Thyroid gland (tissue), 4 donors: ENCODE measurements at places on chromosomes 5 and 9. TPM values are rescaled to one million over a fixed set of nuclear protein-coding genes. Genes with fewer than 3 reads are reported as not detected.

The C9 gene
- not detected for total RNA-seq

The PCDHA3 gene
- 1.5 TPM for total RNA-seq

The SAXO1 gene
- total RNA-seq: not detected

DNA sequence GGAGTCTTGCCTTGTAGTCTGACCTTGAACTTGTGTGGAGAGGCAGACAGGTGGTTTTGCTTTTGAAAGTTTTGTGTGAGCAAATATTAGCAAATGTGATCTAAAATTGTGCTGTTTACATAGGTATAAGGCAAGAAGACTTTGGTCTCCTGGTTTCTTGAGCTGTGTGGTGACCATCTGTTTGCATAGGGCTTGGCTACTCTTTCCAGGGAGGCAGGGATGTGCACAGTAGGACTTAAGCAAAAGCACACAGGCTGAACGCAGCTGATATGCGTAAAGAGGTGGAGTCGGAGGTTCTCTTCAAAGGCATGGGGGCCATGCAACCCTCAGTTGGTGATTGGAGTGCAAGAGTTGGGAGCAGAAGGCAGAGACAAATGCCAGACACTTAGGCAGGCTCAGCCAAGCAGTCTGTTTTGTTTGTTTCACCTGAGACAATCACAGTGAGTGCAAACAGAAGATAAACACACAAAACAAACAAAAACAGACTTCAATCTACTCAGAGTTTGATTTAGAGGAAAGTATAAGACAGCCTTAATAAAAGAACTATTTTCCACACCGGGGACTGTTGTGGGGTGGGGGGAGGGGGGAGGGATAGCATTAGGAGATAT, 744.2 kb downstream of the MTRR start:
- no peaks in the 10 kb centered on the region for H3K36me3 ChIP-seq
- no peak overlapping the region for H3K4me3 ChIP-seq
- H3K27ac ChIP-seq: no peak overlapping the region

- H3K4me1 ChIP-seq: peaks cover 23% of the 10 kb centered on the region
- DNase-seq: no peak
- no peak overlapping the region for H3K27ac ChIP-seq
These were observed 95.3 kb downstream of the GALNT10 start for GRCh38 chr5:154285661-154286408.

DNA sequence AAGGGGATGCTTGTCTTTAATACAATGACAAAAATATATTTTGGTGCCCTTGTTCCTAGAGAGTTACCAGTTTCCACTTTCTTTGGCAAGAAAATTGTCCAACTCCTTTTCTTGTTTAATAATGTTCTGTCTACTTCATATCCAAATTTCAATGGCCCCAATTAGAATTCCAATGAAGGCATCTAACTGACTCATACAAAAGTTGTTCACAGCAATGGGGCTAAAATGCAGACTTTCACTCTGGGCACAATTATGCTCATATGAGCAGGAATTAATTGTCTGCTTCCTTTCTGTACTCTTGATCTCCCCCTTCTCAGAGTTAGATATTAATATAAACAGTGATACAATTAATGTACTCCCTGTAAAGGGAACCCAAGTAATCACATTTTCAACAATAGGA, 42.1 kb upstream of the ZNF622 start:
- H3K36me3 ChIP-seq: no peaks in the 10 kb centered on the region
- peaks cover 11% of the 10 kb centered on the region for H3K4me1 ChIP-seq
- no peak overlapping the region for H3K4me3 ChIP-seq
- no peak for DNase-seq

DNA sequence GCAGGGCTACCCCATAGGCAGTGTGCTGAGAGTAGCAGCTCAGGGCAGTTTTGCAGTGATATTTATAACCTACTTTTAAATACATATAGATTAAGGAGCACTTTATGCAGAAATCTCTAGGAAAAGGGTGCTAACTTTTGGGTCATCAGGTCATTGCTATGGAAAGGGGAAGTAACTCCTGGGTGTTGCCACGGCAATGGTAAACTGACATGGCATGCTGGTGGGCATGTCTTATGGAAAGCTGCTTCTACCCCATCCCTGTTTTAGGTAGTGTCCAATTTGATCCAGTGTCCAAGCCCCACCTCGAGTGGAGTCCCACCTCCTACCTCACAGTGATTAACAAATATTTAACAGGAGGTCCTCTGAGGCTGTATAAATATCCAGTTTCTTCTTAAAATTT, 56.8 kb upstream of the XPA start:
- peak overlapping the region; percentile 62 for H3K27ac ChIP-seq
- no peak for DNase-seq
- H3K4me3 ChIP-seq: no peak overlapping the region
- peaks cover 91% of the 10 kb centered on the region for H3K4me1 ChIP-seq
- H3K27me3 ChIP-seq: no peaks in the 10 kb centered on the region

DNA sequence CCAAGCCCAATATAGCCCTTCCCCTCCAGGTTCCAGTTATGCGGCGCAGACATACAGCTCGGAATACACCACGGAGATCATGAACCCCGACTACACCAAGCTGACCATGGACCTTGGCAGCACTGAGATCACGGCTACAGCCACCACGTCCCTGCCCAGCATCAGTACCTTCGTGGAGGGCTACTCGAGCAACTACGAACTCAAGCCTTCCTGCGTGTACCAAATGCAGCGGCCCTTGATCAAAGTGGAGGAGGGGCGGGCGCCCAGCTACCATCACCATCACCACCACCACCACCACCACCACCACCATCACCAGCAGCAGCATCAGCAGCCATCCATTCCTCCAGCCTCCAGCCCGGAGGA, 6.3 kb downstream of the NR4A3 start:
- H3K36me3 ChIP-seq: no peaks in the 10 kb centered on the region
- DNase-seq: no peak
- H3K27ac ChIP-seq: no peak overlapping the region
- H3K27me3 ChIP-seq: no peaks in the 10 kb centered on the region
- peaks cover 12% of the 10 kb centered on the region for H3K4me1 ChIP-seq

DNA sequence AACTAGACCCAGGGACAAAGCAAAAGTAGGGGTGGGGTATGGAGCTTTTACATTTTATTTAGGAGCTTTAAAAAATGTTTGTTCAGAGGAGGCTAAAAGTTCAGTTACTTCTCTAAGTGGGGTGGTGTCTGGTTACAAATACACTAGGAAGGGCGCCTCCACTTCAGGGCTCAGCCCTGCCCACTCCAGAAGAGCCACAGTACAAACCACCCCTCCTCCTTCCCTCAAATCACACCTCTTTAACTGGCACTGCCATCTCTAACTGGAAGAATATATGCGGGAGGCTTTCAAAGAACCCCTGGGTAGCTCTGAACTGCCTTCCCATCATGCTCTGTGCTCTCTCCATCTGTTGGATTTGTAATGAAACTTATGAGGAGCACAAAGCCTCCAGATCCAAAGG, 98.8 kb upstream of the NFIB start:
- peak; percentile 56 for DNase-seq
- no peak overlapping the region for H3K4me3 ChIP-seq
- no peaks in the 10 kb centered on the region for H3K27me3 ChIP-seq
- H3K36me3 ChIP-seq: no peaks in the 10 kb centered on the region
- H3K4me1 ChIP-seq: peaks cover 12% of the 10 kb centered on the region
- H3K27ac ChIP-seq: no peak overlapping the region

DNA sequence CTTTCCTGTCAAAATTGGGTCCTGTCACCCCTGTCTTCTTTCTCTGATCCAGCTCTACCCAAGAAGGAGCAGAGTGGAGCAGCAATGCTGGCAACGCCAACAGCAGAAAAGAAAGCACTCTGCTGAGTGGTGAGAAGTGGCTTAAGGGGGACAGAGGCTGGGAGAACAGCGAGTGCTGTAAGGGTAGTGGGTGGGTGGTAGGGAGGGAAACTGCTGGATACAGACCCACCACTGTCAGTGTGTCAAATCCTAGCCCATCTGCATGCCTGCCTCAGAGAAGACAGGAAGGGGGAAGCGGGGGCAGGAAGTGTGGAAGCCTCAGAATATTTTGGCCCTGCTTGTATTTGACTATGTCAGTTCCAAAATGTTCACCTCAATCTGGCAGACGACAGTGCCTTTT, 170.4 kb upstream of the MAST4 start:
- no peaks in the 10 kb centered on the region for H3K4me1 ChIP-seq
- H3K27ac ChIP-seq: no peak overlapping the region
- no peaks in the 10 kb centered on the region for H3K27me3 ChIP-seq
- no peak for DNase-seq

DNA sequence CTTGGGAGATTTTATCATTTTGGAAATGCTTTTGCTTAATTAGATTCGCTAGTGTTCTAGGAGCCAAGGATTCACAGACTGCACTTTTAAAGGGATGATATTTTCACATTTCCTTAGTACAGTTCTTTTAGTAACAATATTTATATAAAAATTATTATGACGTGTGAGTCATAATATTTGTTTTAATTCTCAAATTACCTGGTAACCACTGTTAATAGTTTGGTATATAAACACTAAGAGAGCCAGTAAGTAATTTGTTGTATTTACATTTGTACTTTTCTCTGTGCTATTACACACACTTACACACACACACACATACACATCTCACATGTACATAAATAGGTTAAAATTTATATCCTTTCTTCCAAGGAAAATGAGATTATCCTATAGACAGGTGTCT, 58.8 kb upstream of the RAD23B start:
- H3K27me3 ChIP-seq: no peaks in the 10 kb centered on the region
- DNase-seq: no peak
- H3K4me3 ChIP-seq: no peak overlapping the region
- no peaks in the 10 kb centered on the region for H3K36me3 ChIP-seq

- no peak overlapping the region for H3K4me3 ChIP-seq
- no peak overlapping the region for H3K27ac ChIP-seq
- no peak for DNase-seq
- no peaks in the 10 kb centered on the region for H3K4me1 ChIP-seq
These were observed 214.4 kb downstream of the MCTP1 start for GRCh38 chr5:95070453-95070852.

- H3K4me1 ChIP-seq: no peaks in the 10 kb centered on the region
- H3K27me3 ChIP-seq: no peaks in the 10 kb centered on the region
- no peak for DNase-seq
These were observed 283.9 kb upstream of the TUT7 start for GRCh38 chr9:86638109-86638508.

GRCh38 chr9:92610470-92611420, 59.2 kb downstream of the IPPK start:
- no peaks in the 10 kb centered on the region for H3K27me3 ChIP-seq
- no peak overlapping the region for H3K4me3 ChIP-seq
- no peak for DNase-seq

DNA sequence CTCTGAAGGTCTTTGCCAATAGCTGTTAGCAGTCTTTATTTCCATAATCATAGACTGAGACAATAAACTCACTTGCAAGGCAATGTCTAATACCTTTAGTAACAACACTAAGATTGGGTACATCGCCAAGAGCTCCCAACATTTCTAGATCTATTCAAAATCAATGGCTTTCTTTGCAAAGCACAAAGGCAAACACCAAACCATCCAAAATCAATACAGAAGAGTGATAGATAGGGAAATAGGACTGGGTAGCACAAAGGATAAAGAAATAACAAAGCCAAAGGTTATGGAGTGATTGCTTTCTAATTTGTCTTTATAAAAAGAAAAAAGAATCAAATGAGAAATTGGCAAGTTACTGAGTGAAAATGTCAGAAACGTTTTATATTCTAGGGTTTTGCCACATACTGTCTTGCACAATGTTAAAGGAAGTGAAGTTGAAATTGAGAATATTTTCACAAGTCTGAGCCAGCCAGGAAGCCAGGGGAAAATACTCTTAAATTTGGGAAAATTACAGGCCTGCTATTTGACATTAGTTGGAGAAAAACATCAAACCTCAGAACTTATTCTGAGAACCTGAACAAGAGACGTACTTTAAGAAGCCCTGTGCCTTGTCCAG, 53.3 kb upstream of the LHFPL2 start:
- H3K36me3 ChIP-seq: no peaks in the 10 kb centered on the region
- no peak overlapping the region for H3K27ac ChIP-seq
- no peak for DNase-seq
- H3K4me1 ChIP-seq: no peaks in the 10 kb centered on the region
- H3K27me3 ChIP-seq: no peaks in the 10 kb centered on the region

DNA sequence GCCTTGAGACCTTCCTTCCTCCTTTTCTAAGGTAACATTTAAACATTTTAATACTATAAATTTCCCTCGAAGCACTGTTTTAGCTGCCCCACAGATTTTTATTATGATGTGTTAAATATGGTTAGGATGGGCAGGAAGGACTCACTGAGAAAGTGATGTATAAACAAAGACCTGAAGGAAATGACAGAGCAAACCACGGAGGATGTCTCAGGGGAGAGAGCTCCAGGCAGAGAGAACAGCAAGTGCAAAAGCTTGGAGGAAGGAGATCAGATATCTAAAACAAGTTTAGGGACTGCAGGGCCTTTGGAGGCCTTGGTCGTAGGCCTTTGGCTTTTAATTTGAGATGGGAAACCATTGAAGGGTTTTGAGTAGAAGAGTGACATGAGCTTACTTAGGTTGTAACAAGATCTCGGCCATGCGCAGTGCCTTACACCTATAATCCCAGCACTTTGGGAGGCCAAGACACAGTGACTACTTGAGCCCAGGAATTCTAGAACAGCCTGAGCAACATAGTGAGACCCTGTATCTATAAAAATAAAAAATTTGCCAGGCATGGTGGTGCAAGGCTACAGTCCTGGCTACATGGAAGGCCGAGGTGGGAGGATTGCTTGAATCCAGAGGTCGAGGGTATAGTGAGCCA, 35.5 kb upstream of the LRRTM2 start:
- DNase-seq: no peak
- no peaks in the 10 kb centered on the region for H3K27me3 ChIP-seq
- H3K27ac ChIP-seq: no peak overlapping the region
- H3K36me3 ChIP-seq: no peaks in the 10 kb centered on the region
- H3K4me1 ChIP-seq: peaks cover 8% of the 10 kb centered on the region

DNA sequence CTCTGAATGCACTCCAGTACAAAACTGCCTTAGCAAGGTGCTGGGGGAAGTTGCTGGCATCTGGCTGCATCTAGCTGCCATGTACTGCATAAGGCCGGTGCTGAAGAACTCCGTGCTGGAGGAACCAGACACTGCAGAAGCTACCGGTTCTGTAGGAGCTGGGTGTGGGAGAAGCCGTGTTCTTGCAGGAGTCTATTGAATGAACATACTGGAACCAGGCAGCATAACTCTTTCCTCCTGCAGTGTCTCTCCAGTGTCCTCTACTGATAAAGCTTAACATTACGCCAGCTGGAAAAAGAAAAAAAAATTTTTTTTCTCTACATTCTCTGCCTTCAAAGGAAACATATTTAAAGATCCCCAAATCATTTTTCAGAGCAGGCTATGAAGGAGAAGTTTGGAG, 38.5 kb downstream of the VPS13A start:
- DNase-seq: no peak
- no peaks in the 10 kb centered on the region for H3K36me3 ChIP-seq
- H3K4me3 ChIP-seq: no peak overlapping the region
- no peaks in the 10 kb centered on the region for H3K27me3 ChIP-seq
- H3K4me1 ChIP-seq: no peaks in the 10 kb centered on the region
